Stimulated activated CD4-positive, alpha-beta T cell treated with anti-CD3 and anti-CD28 coated beads, Interleukin-12 subunit alpha, Interleukin-12 subunit beta, amount 100 ng/mL, for 48 hours (primary cell): ENCODE measurements at places on chromosomes 1 and 21.

DNA sequence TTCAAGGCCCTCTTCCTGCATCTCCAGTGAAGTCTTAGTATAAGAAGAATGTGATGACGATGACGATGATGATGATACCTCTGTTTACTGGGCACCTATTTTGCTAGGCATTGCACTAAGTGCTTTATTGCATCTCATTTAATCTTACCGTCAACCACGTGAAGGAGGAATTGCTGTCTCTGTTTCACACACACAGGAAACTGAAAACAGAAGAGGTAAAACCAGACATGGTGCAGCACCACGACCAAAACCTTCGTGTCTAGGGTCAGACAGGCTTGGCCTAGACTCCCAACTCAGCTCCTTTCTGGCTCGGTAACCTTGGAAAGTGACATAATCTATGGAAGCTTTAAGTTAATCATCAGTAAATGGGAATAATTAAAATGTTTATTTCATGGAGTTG, 20.7 kb upstream of the KCNA2 start:
- no peak for DNase-seq

GRCh38 chr1:112061056-112061455, 71.6 kb upstream of the KCND3 start:
- DNase-seq = no peak

GRCh38 chr1:27604579-27605299, 795 bp upstream of the AHDC1 start:
- no peak for DNase-seq

GRCh38 chr1:220921498-220921897, 42.3 kb downstream of the HLX start:
- no peak for DNase-seq

DNA sequence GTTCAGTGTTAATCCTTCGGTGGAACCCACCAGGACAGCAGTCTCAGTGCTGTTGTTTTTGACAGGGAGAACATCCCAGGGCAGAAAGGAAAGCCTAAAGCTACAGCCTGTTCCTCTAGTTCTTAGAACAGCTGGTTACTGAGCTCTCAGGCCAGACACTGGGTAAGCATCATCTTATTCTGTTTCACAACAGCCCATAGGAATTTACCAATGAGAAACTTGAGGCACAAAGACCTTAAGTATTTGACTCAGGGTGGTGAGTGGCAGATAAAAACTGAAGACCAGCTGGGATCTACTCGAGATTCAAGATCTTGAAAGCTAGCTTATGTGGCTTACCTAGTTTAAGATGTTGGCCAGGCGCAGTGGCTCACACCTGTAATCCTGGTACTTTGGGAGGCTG, 9.4 kb upstream of the NEK2 start:
- no peak for DNase-seq

- no peak for DNase-seq
Observed at GRCh38 chr1:19770436-19771190, 29.1 kb downstream of the TMCO4 start.

DNA sequence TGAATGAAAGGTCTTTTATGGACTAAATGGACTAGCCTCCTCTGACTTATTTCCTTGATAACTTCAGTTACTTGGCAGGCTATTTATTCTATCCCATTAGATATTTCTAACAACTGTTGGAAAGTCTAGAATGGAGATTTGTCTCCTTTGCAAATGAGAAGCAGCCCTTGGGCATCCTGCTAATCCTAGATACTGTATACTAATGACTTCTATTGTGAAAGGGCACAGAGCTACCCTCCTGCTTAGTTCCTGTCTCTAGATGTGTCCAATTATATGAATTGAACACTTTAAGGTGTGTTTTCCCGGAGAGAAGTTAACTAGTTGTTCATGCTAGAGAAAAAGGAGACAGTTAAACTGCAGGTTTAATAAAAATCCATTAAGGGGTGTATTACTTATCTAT, 10.2 kb upstream of the NCMAP start:
- no peak for DNase-seq

DNA sequence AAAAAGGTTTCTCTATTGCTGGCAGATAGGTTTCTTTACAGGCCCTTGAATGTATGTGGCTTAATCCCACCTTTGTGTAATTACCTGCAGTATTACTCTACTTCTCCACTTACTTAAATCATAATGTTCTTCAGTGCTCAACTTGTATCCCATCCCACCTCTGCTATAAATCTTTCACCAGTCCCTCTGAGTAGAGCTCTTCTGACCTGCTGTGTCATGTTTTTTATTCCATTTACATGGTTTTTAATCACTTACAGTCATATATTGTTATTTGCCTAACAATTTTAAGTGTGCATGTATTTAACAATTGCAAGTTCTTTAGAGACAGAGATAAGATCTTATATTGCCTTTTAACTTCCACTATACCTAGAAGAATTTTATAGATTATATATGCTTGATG, 2.4 kb downstream of the TSEN15 start:
- DNase-seq = no peak

DNA sequence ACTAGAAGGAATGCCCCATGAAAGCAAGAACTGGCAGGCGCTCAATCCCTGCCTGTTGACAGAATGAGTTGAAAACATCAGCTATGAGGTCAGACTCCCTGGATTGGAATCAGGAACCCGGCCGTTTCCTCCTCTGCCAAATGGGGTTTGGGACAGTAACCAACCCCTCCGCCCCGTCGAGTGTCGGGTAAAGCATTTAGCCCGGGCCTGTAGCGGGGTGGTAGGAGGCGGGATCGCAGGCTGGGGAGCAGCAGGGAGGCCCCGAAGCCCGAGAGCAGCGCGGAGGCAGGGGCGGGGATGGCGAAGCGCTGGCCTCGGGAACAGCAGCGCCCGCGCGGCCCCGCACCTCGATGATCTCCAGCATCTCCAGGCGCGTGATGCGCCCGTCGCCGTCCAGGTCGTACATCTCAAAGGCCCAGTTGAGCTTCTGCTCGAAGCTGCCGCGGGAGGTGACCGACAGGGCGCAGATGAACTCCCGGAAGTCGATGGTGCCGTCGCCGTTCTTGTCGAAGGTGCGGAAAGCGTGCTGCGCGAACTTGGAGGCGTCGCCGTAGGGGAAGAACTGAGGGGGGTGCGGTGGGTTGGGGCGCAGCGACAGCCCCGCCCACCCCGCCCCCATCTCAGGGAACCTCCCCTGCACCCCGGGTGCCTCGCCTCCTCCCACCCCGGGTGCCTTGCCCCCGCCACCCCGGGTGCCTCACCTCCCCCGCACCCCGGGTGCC, 7.5 kb downstream of the HPCAL4 start:
- DNase-seq = no peak

- no peak for DNase-seq
Observed at GRCh38 chr21:20789729-20790500, 208.3 kb upstream of the NCAM2 start.

DNA sequence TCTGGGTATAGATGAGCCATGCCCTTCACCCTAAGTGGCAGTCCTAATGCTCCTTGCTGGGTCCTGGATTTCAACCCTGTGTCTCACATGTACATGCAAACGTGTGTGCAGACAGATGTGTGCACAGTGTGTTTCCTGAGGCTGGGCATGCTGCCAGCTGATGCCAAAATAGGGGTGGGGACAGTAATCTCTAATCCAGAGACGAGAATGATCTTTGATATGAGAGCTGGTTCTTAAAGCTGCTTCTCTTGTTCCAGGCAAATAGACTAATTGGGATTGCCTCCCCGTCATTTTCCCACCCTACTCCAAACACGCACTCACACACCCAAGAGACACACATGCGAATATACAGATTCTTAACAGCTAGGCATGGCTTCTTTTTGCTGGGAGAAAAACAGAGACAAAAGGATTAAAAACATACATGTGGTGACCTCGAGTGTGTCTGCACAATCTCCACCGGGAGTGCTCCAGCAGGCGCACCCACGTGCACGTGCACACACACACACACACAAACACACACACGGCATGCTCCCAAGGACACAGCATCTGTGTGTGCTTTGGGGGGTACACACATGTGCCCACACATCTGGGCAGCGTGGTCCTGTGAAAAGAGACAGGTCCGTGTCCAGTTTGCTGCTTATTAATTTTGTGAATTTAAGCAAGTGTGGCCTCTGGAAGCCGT, 102.1 kb upstream of the ZBTB40 start:
- no peak for DNase-seq

DNA sequence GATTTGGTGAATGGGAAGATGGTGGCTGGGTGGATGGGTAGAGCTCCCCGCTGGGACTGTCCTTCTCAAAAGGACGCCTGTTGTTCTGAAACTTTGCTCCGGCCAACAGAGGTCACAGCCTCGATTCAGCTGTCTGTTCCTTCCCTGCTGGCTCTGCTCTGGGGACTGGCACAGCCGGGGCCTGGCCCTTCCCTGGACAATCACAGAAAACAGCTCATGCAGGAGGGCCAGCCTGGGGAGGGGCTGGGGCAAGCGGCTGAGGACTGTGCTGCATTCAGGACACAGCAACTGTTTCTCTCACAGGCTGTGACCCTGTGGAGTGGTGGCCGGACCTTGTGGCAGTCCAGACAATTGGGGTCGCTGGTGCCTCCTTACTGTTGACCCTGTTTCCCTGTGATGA, 110.7 kb upstream of the TMEM51 start:
- DNase-seq = no peak

GRCh38 chr1:8133190-8133589, 107.1 kb upstream of the ERRFI1 start:
- no peak for DNase-seq
